ENCODE measurements at places on chromosomes 1 and 21.
A peak's percentile ranks its signal among the peaks of the same experiment; 100 is the strongest.

- no peak for DNase-seq
Measured at GRCh38 chr21:29511096-29511495, 212.4 kb downstream of the BACH1 start.

- no peak for DNase-seq
Measured at GRCh38 chr21:45990741-45991605, 9.4 kb downstream of the COL6A1 start.

DNA sequence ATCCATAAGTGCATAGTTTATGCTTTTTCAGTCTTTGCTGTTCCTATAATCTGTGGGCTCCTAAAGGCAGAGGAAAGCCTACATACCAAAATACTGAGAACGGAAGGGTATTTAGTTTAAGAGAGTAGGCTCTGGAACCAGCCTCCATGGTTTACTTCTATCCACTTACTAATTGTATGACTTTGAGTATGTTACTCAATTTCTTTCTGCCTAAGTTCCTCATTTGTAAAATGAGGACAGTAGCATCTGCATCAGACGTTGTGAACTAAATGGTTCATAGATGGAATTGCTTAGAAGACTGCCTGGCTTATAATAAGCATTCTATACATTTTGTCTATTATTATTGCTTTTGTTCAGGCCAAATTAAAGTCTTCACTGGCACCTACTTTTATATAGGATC, 111.0 kb downstream of the NTNG1 start:
- no peak for DNase-seq

DNA sequence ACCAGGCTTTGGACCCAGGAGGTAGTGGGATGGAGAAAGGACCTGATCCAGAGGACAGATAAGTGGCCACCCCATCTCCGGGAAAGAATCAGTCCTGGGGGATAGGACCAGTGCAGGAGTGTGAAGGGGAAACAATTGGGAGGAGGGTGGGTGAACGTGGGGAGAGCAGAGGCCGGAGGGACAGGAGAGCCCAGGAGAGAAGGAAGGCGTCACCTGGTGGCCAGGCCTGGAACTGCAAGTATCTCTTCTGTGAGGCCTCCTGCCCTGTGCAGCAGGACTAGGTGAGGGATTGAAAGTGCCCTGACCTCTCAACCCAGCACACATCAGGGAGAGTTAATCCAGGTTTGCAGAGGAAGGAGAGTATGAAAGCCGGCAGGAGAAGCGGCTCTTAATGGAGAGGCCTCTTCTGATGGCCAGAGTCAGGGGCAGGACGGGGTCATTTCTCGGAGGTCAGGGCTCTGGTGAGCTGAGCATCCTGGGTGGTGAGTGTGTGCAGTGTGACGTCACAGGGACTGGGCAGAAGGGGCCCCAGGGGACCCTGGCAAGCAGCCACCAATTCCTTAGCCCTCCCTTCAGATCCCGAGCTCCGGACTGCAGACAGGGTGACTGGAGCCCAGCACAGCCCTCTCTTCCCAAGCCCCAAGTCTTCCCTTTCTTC, 9.2 kb upstream of the LAD1 start:
- DNase-seq = peak; percentile 92

GRCh38 chr1:229993060-229993459, 74.0 kb upstream of the GALNT2 start:
- no peak for DNase-seq

DNA sequence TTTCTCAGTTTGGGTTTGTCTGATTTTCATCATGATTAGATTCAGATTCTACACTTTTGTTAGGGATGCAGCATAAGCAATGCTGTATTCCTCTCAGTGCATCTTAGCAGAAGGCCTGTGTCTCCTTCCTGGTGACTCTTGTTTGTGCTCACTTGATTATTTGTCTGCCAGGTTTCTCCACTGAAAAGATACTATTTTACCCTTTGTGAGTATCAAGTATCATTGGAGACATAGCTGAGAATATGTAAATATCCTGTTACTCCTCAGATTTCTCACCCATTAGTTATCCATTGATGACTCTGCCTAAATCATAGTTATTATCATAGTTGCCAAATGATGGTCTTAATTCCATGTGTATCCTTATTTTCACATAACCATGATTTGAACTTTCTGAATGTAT, 148.5 kb downstream of the POU2F1 start:
- no peak for DNase-seq

- DNase-seq = no peak
Measured at GRCh38 chr1:234244482-234244881, 128.8 kb upstream of the COA6 start.

GRCh38 chr1:177897281-177897997, 72.4 kb downstream of the SEC16B start:
- no peak for DNase-seq

GRCh38 chr1:200029822-200030152, 2.3 kb downstream of the NR5A2 start:
- no peak for DNase-seq

- peak; percentile 45 for DNase-seq
Measured at GRCh38 chr1:247849616-247850015, 7.4 kb upstream of the TRIM58 start.

GRCh38 chr1:41374711-41375110, 13.5 kb downstream of the FOXO6 start:
- DNase-seq = no peak

DNA sequence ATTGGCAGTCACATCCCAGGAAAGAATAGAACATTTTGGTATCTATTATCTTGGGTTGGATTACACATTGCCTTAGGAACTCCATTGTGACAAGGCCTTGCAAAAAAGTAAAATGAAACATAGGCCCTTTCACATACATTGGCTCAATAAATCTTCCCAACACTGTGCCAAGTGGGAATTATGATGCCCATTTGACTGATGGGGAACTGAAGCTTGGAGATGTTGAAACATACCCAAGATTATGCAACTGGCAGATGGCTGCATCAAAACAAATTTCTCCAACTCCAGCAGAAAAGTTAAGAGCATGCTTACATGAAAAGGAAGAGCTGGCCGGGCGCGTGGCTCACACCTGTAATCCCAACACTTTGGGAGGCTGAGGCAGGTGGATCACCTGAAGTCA, 26.9 kb downstream of the PLEKHO1 start:
- DNase-seq = no peak

All from HTR-8/SVneo (cell line).